ENCODE measurements at places on chromosomes 6 and 20.

- DNase-seq: no peak
These were observed 255.4 kb downstream of the ATXN1 start for GRCh38 chr6:16505711-16506357.

DNA sequence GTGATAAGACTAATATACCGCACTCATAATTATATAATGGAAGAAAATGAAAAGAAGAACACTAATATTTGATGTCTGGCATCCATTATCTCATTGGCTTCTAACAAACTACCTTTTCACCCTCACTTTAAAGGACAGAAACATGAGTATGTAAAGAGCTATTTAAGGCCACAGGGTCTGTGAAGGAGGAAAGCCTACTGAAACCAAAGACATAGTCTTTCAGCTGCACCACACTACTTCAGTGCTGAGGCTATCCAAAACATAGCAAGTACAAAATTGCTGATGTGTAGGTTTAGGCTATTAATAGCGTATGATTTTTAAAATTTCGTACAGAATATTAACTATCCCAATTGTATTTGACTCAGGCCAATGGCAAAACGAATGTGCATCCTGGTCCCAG, 38.2 kb upstream of the SLC2A12 start:
- DNase-seq: no peak

GRCh38 chr20:38121741-38122140, 43.3 kb downstream of the TGM2 start:
- no peak for DNase-seq

DNA sequence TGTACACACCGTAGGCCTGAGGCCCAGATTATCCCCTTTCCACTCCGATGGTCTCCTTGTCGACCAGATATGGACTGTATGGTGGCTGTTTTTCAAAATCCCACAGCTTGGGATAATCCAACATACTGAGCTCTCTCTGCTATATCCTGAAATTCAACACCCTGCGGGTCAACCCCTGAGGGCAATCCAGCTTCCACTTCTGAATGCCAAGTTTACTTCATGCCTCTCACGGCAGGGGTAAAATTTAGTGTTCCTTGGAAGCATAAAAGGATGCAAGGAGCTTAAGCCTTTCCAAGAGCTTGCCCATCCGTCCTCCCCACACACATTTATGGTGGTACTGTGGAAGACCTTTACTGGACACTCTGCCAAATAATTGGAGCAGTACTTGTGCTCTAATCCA, 90.7 kb downstream of the PLG start:
- no peak for DNase-seq

GRCh38 chr20:29306390-29307072, 1950.9 kb upstream of the DEFB115 start:
- no peak for DNase-seq

GRCh38 chr20:15951658-15952057, 621.6 kb downstream of the KIF16B start:
- DNase-seq: peak; percentile 86

DNA sequence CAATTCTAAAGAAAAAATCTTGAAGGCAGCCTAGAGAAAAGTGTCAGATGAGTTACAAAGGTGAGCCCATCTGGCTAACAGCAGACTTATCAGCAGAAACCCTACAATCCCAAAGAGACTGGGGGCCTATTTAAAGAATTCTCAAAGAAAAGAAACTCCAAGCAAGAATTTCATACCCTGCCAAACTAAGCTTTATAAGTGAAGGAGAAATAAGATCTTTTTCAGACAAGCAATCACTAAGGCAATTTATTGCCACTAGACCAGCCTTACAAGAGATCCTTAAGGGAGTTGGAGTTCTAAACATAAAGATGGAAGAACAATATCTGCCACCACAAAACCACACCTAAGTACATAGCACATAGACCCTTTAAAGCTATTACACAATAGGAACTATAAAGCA, 24.9 kb upstream of the DEFB126 start:
- no peak for DNase-seq

DNA sequence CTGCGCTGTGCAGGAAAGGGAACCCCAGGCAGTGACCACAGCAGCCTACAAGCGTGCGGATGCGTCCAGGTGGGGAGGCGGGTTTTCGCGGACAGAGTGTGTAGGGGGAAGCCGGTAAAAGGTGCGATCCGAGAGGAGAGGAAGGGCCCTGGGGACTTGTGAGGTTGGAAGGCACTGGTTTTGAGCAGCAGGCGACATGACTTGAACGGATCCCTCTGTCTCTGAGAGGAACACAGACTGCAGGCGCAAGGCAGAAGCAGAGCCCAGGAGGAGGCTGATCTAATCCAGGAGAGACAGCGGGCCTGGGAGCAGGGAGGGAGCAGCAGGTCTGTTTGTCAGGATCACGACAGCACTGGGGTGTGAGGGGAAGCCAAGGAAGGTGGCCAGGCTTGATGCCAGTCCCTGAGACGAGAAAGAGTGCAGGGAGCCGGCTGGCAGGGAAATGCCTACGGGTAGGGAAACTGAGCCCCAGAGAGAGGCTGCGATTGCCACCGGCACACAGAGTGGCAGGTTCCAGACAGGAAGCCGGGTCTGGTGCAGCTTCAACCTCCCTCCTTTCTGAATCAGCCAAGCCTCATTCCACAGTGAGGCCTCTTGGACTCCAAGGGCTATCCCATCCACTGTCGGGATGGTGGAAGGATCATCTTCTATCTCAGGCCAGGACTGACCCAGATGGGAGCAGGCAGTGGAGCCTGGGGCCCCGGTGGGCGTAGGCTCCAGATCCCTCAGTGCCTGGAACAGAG, 57.1 kb downstream of the HNF4A start:
- DNase-seq: no peak

DNA sequence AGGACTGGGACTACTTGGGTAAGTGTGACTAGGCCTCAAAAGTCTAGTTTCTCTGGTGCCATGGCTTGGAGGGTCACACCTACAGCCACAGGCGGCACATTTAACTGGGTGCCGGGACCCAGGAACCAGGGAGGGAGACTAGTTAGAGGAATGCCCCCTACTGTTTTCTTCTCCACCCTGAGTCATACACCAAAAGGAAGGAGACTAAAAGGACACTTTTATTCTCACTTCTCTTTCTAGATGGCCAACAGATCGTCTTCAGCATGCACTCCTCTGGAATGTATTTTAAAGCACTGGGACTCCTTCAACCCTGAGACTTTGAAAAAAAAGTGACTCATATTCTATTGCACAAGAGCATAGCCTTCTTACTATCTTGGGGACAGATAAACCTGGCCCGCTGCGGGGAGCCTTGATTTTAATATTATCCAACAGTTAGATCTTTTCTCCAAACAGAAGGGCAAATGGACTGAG, 33.4 kb downstream of the PLN start:
- no peak for DNase-seq

GRCh38 chr6:54262499-54262898, 45.7 kb upstream of the TINAG start:
- no peak for DNase-seq

DNA sequence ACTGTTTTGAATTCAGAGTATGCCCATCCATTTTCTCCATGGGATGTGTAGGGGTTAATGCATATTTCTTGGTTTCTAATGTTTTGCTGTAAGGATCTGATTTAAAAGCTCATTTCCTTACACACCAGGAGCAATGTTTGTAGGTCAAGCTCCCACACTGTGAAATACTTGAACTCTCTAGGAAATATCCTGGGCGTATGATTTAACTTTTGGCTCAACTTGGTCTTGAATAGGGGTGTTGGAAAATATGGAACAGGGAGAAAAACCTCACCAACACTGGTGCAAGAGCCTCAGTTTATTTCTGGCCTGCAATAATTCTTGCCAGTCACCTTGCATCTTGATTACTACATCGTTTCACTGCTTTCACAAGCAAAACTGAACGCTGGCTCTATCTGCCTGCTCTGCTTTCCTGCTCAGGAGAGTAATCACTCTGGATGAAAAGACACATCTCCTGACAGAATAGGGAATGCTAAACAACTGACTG, 25.1 kb upstream of the RFPL4B start:
- no peak for DNase-seq

GRCh38 chr20:32484225-32484957, 100.7 kb downstream of the NOL4L start:
- peak; percentile 53 for DNase-seq

DNA sequence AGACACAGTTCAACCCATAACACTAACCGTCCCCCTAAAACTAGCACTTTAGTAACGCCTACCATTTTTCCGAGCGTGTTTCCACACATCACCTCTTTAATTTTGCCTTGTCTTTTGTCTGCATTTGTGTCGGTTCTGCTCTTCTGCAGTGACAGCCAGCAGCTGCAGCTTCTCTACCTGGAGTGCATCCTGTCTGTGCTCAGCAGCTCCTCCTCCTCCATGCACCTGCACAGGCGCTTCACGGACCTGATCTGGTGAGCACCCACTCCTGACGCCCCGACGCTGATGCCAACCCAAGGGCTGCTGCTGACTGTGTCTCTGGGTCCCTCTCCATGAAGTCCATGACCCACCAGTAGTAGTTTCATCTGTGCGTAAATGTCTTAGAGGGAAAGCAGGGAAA, 35.4 kb upstream of the PBOV1 start:
- DNase-seq: no peak

- DNase-seq: no peak
These were observed 9.1 kb downstream of the CHRNA4 start for GRCh38 chr20:63351811-63352591.

GRCh38 chr6:43547222-43547621, 28.6 kb downstream of the XPO5 start:
- DNase-seq: no peak

GRCh38 chr6:20564269-20564668, 30.0 kb downstream of the CDKAL1 start:
- DNase-seq: peak; percentile 41

GRCh38 chr6:2448826-2449571, 203.6 kb upstream of the GMDS start:
- peak; percentile 30 for DNase-seq

GRCh38 chr6:43798688-43799444, 28.9 kb downstream of the VEGFA start:
- DNase-seq: no peak

DNA sequence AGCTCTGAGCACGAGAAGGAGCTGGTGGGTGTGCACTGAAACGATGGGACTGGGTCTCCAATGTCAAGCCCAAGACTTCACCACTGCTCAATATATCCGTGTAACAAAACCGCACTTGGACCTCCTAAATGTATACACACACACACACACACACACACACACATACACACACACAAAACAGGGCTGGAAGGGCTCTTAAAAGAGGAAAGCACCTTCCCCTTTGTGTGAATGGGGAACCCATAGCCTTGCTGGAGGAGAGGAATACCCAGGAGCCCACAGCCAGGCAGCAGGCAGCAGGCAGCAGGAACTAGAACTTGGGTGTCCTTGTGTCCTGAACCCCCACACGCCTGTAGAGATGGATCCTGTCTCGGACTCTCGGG, 29.8 kb downstream of the TGM2 start:
- no peak for DNase-seq

DNA sequence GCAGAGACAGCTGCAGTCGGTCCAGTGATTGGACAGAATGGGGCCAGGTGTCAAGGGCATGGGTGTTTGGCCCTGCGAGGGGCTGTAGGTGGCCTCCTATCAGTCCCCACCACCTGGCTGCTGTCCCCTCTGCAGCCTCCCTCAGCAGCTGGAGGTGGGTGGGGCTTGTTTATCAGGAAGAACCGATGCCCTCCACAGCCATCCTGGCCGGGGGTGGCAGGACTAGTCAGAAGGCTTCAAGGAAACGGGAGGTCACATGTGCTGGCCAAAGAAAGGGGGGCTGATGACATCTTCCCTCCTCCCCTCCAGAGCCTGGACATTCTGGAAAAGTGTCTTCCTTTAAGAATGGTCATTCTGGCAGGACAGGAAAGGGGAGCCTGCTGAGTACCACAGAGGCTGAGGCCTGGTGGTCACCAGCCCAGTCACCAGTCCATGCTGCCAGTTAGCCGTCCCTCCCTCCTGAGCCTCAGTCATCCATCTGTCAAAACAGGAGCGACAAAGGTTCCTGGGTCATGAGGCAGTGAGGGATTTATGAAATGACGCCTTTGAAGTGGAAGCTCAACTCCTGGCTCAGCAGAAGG, 4.1 kb downstream of the FAM210B start:
- DNase-seq: no peak

DNA sequence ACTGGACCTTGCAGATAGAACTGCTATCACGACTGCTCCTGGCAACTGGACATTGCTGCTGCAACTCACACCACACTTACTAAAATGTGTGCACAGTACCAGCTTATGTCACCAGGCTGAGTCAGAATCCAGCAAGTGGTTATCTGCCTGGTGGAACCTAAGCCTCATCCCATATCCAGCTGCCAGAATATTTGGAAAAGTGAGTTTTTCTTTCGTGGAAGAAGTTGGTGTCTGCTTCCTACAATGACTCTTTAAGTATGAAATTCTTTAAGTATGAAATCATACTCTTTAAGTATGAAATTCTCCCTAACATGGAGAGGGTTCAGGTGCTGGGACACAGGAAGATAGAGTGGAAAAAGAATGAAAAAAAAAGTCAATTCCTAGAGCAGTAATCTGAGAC, 16.4 kb upstream of the POLR1H start:
- no peak for DNase-seq

GRCh38 chr6:85747093-85747492, 104.4 kb upstream of the SYNCRIP start:
- no peak for DNase-seq

GRCh38 chr20:54491506-54491905, 16.1 kb downstream of the DOK5 start:
- no peak for DNase-seq

DNA sequence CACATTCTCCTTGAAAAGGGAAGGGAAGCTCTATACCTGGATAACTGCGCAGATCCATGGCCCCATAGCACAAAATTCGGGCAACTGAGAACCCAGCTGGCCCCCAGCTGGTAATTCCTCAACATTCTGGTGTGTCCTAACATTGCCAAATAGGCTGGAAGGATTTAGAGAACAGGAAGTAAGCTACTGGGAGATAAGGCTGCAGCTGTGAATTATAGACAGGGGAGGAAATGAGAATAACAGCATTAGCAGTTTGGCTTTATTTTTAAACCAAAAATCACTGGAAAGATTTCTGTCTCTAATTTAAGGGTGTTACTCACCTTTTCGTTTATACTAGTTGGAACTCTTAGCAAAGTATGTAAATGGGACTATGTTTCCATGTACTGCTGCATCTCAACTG, 97.2 kb downstream of the TULP4 start:
- DNase-seq: no peak

GRCh38 chr6:91080871-91081270, 494.0 kb upstream of the MAP3K7 start:
- no peak for DNase-seq

- no peak for DNase-seq
These were observed 141.1 kb upstream of the RNF24 start for GRCh38 chr20:4156411-4156810.

DNA sequence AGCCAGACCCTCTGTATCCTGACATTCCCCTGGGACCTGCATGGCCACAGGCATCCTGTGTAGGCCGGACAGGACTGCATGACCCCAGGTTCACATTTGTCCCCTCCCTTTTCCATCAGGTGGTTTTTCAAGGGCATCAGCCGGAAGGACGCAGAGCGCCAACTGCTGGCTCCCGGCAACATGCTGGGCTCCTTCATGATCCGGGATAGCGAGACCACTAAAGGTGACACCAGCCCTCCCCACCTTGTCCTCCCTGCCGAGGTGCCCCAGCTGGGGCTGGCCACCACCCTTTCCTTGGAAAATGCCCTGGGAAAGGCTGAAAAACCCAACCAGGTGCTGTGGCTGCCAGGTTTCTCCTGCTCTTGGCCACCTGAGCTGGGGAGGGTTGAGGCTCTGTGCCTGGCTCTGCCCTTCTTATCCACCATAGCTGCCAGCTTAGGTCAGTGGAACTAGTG, 27.6 kb downstream of the HCK start:
- DNase-seq: no peak
